CD4-positive, alpha-beta T cell (primary cell): ENCODE measurements at places on chromosomes 3 and 15.

- no peak for DNase-seq
These were observed 29.7 kb upstream of the SPATA12 start for GRCh38 chr3:57030721-57031120.

- no peak for DNase-seq
These were observed 54.5 kb upstream of the ABHD10 start for GRCh38 chr3:111924283-111924682.

GRCh38 chr3:56467801-56468183 lies 475 bp downstream of the ERC2 start:
- no peak for DNase-seq

DNA sequence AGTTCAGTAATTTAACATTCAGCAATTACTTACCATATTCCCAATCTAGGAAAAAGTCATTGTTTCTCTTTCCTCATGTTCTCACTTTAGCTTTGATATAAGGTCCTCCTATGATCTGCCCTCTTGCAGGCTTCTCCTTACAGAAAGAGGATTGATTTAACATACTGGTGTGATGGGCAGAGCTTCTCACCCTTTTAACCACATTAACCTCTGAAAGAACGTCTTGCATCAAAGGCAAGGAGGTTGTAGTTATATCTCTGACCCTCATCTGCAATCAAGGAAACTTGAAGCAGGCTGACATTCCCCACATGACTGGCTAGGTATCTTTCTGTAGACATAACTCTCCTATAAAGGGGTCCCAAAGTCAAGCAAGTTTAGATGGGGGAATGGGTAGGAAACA lies 39.5 kb downstream of the BTLA start:
- no peak for DNase-seq

DNA sequence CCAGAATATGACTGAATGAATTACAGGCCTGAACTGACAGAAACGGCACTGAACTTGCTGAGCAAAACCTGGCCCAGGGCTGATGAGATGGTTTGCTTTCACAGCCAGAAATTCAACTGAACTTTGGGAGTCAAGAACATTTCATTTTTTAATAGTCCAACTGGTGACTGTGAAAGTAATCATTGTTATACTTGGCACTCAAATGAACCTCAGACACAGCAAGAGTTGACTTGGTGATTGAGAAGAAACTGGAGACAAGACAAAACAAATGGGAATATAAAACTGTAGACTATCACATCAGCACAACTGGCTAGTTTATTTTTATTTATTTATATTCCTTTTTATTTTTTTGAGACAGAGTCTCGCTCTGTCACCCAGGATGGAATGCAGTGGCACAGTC lies 858.9 kb upstream of the CFAP20DC start:
- DNase-seq = no peak

DNA sequence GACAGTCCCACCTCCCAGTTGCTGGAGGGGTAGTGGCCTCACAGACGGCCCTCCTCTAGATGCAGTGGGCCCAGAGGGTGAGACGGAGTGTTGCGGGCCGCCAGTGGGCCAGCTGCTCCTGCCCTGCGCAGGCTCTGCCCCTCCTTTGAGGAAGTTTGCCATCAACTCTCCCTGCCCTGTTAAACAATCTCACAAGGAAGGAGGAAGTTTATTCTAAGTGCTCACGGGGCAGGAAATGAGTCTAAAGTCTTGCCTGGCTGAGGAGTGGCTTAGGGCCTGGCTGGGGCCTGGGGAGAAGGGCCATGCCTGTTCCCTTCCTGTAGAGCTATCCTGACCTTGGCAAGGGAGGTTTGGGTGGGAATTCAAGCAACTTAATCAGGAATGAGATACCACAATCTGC lies at the start of gene FAM3D:
Gene FAM3D (minus strand): TSS at position 92 of the 400 bp plus-strand sequence. CDS start 11,211 bp downstream, outside the sequence.
- DNase-seq = no peak

- no peak for DNase-seq
These were observed 161.4 kb upstream of the NANOGP8 start for GRCh38 chr15:35246451-35246850.

- DNase-seq = no peak
These were observed 135.2 kb downstream of the ECT2 start for GRCh38 chr3:172885704-172886103.

DNA sequence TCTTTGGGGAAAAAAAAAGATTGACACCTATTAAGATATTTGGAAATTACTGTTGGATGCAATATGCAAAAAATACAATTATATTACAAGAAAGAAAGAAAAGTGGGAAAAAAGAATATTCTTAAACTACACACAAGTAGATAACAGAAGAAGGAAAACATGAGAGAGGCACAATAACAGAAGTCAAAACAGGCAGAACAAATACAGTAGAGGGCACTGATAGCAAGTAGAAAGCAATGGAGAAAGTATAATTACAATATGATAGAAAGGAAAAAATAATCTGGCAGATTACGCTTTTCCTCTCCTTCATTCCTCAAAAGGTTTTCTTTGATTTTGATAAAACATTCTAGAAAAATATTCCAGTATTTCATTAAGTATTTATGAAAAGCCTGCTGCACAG lies 72.1 kb downstream of the ADAM10 start:
- no peak for DNase-seq

DNA sequence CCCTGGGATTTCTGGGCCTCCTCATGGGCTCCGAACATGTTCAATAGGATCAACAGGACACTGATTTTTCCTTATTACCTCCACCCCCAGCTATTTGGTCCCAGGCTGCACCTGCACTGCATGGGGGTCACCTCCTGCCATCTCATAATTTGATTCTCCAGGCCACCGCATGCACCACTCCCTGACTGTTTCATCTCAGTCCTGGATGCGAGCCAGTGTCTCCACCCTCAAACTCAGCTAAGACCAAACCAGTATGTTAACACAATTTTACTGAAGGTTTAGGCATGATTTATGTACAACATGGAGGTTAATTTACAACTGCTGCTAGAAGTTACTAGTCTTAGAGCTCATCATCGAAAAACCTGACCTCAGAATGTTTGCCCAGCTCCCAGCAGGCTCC lies 249.5 kb downstream of the UACA start:
- no peak for DNase-seq

GRCh38 chr3:127597020-127597771 lies 1.0 kb upstream of the MCM2 start:
- no peak for DNase-seq

DNA sequence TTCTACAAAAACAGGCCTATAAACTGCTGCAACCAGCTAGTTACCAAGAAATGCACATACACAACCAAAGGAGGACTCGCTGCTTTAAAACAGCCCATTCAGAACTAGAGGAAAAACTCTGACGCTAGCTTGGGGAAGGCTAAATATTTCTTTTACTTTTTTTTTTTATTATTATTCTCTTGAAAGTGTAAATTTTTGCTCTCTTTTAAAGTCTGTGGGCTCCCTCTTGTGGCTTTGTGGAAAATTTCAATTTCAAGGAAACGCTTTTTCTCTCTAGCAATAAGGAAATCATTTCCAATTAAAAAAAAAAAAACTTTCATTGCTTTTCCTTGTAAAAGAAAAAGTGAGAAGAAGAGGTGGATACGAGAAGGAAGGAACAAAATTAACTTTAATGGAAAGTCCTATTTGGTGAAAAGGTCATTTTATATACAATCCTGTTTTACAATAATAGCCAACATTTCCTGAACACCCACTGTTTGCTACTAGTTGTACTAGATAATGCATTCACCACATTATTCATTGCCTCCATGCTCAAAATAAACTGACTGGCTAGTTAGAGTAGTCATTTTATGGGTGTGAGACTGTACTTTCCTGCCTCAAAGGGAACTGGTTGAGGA lies 51.2 kb upstream of the SAMMSON start:
- DNase-seq = no peak

GRCh38 chr15:66454143-66454542 lies 43.4 kb downstream of the SNAPC5 start:
- no peak for DNase-seq

DNA sequence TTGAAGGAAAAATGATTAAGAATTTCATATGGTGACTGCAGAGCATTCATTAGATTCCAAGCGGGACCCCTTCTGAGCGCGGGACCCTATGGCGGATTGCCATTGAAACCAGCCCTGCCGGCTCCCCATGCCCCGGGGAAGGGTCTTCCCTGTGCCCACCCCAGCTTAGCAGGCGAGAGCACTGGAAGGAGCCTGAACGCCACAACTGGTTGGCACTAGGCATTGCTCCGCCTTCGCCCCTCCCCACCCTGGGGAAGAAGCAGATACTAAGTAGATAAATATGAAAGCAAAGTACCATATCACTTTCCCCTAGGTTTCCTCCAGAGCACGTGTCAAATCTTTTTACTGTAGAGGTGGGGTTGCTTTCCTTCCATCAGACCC lies 70.7 kb downstream of the CYP19A1 start:
- DNase-seq = no peak

DNA sequence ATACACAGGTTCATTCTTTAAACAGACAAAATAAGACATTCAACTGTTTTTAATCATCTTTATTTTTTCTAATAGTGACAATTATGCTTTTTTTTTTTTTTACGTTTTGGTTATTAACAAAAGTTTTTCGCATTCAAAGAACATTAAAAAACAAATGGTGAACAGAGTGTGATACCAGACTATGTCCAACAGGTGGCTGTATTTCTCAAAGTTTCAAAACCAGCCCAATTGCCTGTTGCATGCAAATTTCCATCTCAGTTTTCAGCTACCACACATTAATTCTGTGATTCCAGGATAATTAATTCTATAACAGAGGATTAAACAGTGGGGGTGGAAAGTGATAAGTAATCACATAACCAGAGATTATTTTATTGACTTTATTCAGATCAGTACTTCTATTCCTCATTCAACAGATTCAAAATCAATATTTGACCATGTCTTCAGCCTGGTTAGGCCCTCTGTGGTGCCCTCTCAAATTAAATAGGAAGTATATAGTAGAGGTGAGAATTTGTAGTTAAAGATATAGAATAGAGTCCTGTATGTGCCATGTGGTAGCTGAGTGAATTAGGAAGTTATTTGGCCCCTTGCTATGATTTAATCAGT lies 122.2 kb upstream of the DCBLD2 start:
- no peak for DNase-seq

GRCh38 chr15:101252836-101253235 lies 988 bp upstream of the CHSY1 start:
- no peak for DNase-seq

GRCh38 chr15:94056314-94056713 lies 175.0 kb upstream of the MCTP2 start:
- no peak for DNase-seq

DNA sequence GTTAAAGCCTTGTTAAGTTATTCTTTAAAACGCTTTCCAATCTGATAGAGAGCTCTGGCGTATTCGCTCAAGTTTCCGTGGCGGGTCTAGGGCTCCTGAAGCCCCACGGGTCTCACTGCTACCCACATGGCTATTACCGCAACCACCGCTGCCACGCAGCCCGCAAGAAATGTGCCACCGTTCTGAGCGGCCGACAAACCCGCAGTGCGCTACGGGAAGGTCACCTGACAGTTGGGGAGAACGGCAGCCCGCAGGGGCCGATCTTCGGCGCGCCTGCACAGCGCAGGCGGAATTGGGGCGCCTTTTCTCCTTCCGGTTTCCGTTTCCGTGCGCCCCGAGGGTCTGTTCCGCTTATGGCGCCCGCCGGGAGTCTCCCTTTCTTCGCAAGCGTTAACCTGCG lies 76.6 kb upstream of the SNRPN start:
- DNase-seq = no peak

DNA sequence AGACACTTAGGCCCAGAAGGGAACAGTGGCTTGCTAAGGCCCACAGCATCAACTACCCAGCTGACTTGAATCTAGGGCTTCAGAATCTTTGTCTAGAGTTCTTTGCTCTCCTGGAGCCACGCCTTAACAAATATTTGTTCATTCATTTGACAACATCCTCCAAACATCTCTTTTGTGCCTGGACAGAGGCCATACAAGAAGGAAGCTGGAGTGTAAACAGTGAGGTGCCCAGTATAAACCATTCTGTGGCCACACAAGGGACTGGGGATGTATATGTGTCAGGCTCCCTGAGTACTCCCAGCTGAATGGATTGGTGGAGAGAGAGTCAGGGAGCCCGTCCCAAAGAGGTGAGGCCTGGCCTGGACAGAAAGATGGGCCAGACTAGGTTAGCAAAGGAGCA lies 3.4 kb downstream of the CIB2 start:
- no peak for DNase-seq

- no peak for DNase-seq
These were observed 103.7 kb upstream of the LMOD3 start for GRCh38 chr3:69226071-69226470.

DNA sequence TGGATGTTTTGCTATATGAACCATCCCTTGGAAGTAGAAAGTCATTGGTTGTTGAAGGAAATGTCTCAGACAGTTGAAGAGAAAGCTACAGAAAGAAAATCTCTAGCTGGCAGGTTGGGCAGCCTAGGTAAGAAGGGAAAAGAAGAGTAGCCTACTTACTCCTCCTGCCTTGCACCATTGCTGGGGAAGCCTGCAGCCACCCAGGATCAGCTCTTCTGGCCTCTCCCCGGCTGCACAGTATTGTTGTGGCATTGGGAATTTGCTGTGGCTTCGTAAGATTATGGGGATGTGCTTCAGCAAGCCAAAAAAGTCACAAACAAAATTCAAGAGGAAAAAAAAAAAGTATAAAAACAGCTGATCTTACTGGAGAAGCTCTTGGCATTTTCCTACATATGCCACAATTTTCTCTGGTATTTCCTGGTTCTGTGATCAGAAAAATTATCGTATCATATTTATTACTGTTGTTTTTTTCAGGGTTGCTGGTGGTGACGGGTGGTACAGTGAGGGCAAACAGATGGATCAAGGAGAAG lies 154.2 kb downstream of the TIGIT start:
- no peak for DNase-seq

- no peak for DNase-seq
These were observed 54.9 kb upstream of the MYRIP start for GRCh38 chr3:39754549-39754948.

- no peak for DNase-seq
These were observed 68.9 kb downstream of the DUT start for GRCh38 chr15:48400086-48400485.

- DNase-seq = no peak
These were observed 31.1 kb upstream of the ALDH1A2 start for GRCh38 chr15:58096529-58097084.

- peak; percentile 59 for DNase-seq
These were observed 25.9 kb downstream of the SMAD3 start for GRCh38 chr15:67091071-67091979.

- DNase-seq = no peak
These were observed 740.9 kb upstream of the LMCD1 start for GRCh38 chr3:7760718-7761117.

- DNase-seq = no peak
These were observed 435 bp downstream of the SLC35G2 start for GRCh38 chr3:136819392-136819730.

- no peak for DNase-seq
These were observed 105.1 kb upstream of the BCL6 start for GRCh38 chr3:187850258-187850921.

DNA sequence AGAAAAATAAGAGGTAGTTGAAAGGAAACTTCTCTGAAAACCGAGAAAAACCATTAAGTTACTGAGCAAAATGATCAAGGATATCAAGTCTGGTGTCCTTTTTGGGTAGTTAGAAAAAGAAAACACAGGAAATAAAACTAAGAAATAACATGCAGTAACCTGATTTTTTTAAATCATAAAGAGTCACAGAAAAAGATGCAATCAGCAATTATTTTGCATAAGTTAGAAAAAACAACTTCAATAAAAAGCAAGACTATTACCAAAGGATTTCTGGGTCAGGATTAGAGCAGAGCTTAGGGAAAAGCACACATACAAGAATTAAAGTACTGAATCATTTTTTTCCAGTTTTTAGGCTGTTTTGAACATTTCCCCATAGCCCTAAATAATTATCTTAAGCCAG lies 28.5 kb upstream of the ANO10 start:
- DNase-seq = no peak
